Adipose tissue (tissue), 3 donors: ENCODE measurements at places on chromosomes 7 and 10. TPM values are rescaled to one million over a fixed set of nuclear protein-coding genes. Genes with fewer than 3 reads are reported as not detected.

HPS6 gene
- 5.5 TPM for polyA plus RNA-seq

ADRB1 gene
- 0.69 TPM for polyA plus RNA-seq

SFXN2 gene
- 10.8 TPM for polyA plus RNA-seq

TDRD1 gene
- polyA plus RNA-seq, result 0.25 TPM

WDR91 gene
- polyA plus RNA-seq, result 7.3 TPM

ZNF107 gene
- 1.3 TPM for polyA plus RNA-seq

JAKMIP3 gene
- 0.31 TPM for polyA plus RNA-seq

TAS2R3 gene
- 0.10 TPM for polyA plus RNA-seq

CFAP46 gene
- not detected for polyA plus RNA-seq

RPEL1 gene
- polyA plus RNA-seq, result not detected

PLAC9 gene
- polyA plus RNA-seq, result 101 TPM

C10orf53 gene
- polyA plus RNA-seq, result not detected

MRLN gene
- polyA plus RNA-seq, result 2.3 TPM

GPR146 gene
- polyA plus RNA-seq, result 41.9 TPM

RAB19 gene
- 2.0 TPM for polyA plus RNA-seq

RELN gene
- polyA plus RNA-seq, result 3.8 TPM

PSD gene
- polyA plus RNA-seq, result 2.7 TPM

CALU gene
- 21.3 TPM for polyA plus RNA-seq

TAS2R38 gene
- polyA plus RNA-seq, result not detected

HOXA13 gene
- 0.37 TPM for polyA plus RNA-seq

ZNF467 gene
- 17.1 TPM for polyA plus RNA-seq

TRPV5 gene
- 0.05 TPM for polyA plus RNA-seq

GCK gene
- polyA plus RNA-seq, result 1.4 TPM

CREM gene
- polyA plus RNA-seq, result 143 TPM

GSTO2 gene
- polyA plus RNA-seq, result 14.9 TPM

OR2A1 gene
- polyA plus RNA-seq, result not detected

TMEM229A gene
- polyA plus RNA-seq, result not detected

ICA1 gene
- polyA plus RNA-seq, result 17.0 TPM

AZGP1 gene
- polyA plus RNA-seq, result 202 TPM

PLEKHS1 gene
- 4.2 TPM for polyA plus RNA-seq

MYL10 gene
- polyA plus RNA-seq, result not detected

ANKRD30A gene
- polyA plus RNA-seq, result not detected

BRAF gene
- 4.2 TPM for polyA plus RNA-seq

PNLIPRP2 gene
- 0.91 TPM for polyA plus RNA-seq

SNX10 gene
- polyA plus RNA-seq, result 18.2 TPM

TMEM236 gene
- 0.24 TPM for polyA plus RNA-seq

ARL4A gene
- polyA plus RNA-seq, result 19.1 TPM

PRRT4 gene
- 9.9 TPM for polyA plus RNA-seq

MMP21 gene
- polyA plus RNA-seq, result not detected

CRHR2 gene
- polyA plus RNA-seq, result 0.22 TPM

WAC gene
- polyA plus RNA-seq, result 47.2 TPM
